ENCODE measurements at places on chromosomes 12 and 14.
A peak's percentile ranks its signal among the peaks of the same experiment; 100 is the strongest.

GRCh38 chr12:64825143-64826021 lies 935 bp downstream of the TBC1D30 start:
- DNase-seq = no peak

DNA sequence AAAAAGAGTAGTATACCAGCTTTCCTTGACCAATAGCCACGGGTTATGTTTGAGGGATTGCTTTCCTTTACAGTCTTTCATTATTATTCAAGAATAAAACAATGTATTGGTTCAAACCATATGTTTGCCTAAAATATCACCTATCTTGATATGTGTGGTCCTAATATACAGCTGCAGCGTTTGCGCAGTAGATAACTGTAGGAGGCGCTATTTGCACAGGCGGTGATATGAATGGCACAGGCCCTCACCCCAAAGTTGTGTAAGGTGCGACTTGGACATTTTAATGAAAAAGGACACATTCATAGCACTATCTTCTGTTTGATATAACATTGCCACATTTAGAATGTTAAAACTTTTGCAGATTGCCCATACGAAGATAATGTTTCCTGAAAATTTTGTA lies 298.4 kb downstream of the TRHDE start:
- no peak for DNase-seq

- no peak for DNase-seq
These were observed 40.1 kb downstream of the NGB start for GRCh38 chr14:77230914-77231313.

- DNase-seq = no peak
These were observed 500.4 kb downstream of the GALC start for GRCh38 chr14:87492561-87492960.

DNA sequence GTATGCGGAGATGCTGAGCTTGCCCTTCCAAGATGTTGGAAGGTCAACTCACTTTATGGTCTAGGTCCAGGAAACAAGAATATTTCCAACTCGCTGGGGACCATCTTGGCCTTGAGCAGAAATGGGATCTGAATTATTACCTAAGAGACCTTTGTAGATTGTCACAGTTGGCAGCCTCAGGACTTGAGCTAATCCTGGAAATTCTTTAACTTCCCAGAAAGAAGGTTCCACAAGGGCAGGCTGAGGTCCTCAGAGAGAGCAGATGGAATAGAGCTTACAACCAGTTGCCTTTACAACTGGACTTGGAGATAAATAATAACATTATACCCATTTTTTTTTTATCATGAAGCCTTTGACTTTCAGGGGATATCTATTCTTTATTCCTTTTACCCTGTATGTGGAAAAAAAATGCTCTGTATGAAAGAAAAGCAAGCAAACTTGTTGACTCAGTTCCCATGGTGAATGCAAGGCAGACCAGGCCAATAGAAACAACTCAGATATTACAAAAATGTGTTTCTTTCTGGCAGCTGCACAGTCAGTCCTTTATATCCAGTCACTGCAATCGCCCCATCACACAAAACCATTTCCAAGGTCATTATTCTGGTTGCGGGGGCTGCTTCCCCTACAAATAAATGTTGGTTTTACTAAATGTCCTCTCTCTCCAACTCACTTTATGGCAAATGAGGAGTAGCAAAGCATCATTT lies 401.4 kb downstream of the ZFP36L1 start:
- DNase-seq = no peak

GRCh38 chr12:116152268-116152667 lies 125.2 kb downstream of the MED13L start:
- no peak for DNase-seq

DNA sequence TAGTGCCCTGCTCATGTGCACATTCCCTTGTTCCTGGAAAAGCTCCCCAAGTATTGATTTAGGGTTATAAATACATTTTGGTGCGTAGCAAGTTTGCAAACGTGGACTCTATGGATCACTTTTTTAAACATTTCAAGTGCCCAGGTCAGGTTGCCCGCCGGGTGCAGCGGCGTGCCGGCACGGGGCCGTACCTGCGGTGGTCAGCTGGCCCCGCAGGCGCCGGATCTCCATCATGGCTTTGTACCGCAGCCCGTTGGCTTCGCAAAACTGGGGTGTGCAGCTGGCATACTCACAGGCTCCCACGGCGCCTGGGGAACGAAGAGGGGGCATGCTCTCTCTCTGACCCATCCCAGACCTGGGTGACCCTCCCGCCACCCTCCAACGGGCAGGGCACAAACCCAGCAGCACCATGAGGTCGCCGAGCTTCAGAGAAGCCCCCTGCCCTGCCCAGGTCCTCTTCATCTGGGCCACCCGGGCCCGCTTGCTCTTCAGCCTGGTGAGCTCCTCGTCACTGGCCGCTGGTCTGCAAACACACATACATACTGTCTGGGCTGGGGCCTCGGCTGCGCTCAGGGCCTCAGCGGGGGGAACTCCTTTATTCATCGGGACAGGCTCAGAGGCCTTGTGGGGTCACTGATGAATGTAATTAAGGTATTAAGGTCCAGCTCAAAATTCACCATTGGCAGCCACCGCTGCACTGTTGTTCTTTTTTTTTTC lies 35.1 kb downstream of the DHX37 start:
- DNase-seq = no peak

- no peak for DNase-seq
These were observed 117.1 kb downstream of the SYT10 start for GRCh38 chr12:33322519-33322918.

- DNase-seq = no peak
These were observed 100.1 kb upstream of the LRFN5 start for GRCh38 chr14:41506552-41506951.

GRCh38 chr12:50685641-50686040 lies 78.3 kb upstream of the ATF1 start:
- DNase-seq = no peak

GRCh38 chr12:49094160-49094974 lies at the start of gene DHH:
DHH (minus strand) TSS chr12:49094801; CDS start chr12:49094512, 289 bp downstream.
- DNase-seq = no peak

- DNase-seq = no peak
These were observed 35.9 kb downstream of the ALDH1L2 start for GRCh38 chr12:105048315-105048714.

GRCh38 chr14:79586989-79587598 lies 624.2 kb downstream of the DIO2 start:
- no peak for DNase-seq

- DNase-seq = no peak
These were observed 124.9 kb downstream of the ATP23 start for GRCh38 chr12:58066296-58066695.

DNA sequence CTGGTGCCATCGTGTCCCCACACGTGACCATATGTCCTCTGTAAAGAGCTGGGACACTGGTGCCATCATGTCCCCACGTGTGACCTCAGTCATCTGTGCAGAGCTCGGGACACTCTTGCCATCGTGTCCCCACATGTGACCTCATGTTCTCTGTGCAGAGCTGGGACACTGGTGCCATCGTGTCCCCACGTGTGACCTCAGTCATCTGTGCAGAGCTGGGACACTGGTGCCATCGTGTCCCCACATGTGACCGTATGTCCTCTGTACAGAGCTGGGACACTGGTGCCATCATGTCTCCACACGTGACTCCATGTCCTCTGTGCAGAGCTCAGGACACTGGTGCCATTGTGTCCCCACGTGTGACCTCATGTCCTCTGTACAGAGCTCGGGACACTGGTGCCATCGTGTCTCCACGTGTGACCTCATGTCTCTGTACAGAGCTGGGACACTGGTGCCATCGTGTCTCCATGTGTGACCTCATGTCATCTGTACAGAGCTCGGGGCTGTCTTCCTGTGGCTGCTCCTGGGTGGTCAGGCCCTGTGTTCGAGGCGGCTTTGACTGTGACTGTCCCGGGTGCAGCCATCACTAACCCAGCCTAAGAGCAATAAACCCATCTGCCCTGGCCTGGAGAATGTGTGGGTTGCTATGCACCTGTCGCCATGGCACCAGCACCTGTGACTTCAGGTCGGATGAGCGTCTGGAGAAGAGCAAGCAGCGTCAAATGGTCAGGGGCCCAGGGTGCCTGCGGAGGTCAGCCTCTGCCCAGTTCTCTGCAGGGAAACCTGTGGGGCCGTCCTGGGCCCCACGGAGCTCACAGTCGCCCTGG lies 334.4 kb downstream of the ADGRD1 start:
- DNase-seq = no peak

DNA sequence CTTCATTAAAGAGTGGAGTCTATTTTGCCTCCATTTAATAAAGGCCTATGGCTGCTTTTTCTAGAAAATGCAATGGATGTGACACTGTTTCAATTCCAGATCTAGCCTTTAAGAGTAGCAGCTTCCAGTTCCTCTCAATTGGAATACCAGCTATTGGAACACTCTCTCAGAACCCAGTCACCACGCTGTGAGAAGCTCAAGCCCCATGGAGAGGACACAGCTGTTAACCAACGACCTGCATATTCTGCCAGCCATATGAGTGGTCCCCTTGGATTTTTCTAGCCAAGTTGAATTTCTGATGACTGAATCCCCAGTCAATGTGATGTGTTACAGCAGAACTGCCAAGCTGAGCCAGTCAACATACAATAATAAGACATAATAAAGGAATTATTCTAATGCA lies 131.8 kb downstream of the TMTC3 start:
- no peak for DNase-seq

GRCh38 chr14:51093371-51094281 lies 1.3 kb downstream of the TRIM9 start:
- no peak for DNase-seq

DNA sequence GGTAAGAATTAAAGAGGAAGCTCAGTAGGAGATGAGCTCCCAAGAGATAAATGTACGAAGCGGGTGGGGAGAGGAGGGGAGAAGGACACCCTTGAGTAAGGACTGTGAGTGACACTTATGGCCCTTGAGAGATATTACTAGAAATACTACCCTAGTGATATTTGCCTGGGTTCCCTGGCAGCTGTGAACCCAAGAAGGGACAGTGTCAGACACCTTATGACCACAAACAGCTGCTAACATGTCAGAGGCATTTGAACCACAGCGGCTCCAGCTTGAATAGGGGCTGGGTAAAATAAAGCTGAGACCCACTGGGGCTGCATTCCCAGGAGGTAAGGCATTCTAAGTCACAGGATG lies 19.6 kb upstream of the SLC6A12 start:
- DNase-seq = no peak

GRCh38 chr12:4266990-4267389 lies 6.6 kb upstream of the CCND2 start:
- DNase-seq = no peak

- DNase-seq = no peak
These were observed 3.0 kb downstream of the C12orf50 start for GRCh38 chr12:88026196-88026595.

- no peak for DNase-seq
These were observed 77.7 kb downstream of the PLXNC1 start for GRCh38 chr12:94225947-94226630.

- no peak for DNase-seq
These were observed 133.8 kb upstream of the NUDT4 start for GRCh38 chr12:93243689-93244513.

GRCh38 chr14:102390064-102390855 lies 27.5 kb downstream of the TECPR2 start:
- DNase-seq = no peak

DNA sequence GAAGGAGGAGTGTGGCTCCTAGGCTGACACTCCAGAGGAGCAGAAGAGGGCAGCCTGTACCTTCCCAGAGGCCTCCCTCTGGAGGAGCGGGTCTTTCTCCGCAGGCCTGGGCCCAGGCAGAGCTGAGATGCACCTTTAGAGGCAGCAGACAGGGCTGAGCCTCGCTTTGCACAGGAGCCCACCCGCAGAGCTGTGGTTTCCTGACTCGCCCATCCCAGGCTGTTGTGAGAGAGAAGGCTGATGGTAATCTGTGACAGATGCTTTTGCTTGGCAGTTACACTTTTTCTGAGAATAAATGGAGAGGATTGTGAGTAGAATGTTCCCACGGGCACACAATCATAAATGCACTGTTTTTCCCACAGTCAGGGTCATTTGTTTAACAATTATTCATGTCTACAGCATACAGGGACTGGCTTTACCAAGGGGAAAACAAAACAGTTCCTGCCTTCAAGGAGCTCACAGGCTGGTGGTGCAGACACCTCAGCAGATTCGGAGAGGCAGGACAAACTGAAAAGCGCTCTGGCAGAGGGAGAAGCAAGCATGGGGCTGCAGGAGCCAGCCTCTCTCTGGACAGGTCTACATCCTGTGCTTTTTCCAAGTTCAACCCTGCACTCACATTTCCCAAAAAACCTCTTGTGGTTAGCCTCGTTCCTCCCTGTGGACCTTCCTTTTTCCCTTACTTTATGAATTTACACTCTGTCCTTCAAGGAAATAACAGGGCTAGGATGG lies 13.9 kb downstream of the EVL start:
- peak; percentile 71 for DNase-seq

- no peak for DNase-seq
These were observed 238.8 kb downstream of the DACT1 start for GRCh38 chr14:58876608-58877007.

- DNase-seq = no peak
These were observed 185.7 kb upstream of the NTF3 start for GRCh38 chr12:5246196-5246595.

DNA sequence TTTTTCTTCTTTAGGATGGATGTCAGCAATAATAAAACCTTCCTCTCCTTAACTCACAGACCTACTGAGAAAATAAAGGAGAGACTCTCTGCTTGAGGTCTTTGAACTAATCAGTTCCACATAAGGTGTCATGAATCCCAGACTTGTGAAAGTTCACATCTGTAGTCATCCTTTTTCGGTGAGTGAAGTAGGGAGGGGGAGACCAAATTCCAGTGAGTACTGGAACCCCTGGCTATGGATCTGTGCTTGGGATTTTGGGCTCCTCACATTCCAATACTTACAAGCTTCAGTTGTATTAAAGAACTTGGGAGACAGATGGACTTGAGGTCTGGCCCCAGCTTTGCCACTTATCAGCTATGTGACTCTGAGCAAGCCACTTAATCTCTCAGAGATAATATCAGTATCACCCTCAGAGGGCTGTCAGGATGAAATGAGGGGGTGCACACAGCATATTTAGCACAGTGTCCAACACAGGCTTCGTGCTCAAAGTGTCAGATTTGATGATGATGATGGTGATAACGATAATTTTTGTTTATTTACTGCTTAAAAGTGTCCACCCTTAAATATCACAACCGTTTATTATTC lies 34.8 kb upstream of the APPL2 start:
- DNase-seq = no peak

GRCh38 chr12:64160711-64161060 lies 61.4 kb downstream of the KICS2 start:
- no peak for DNase-seq

GRCh38 chr14:103530390-103530789 lies 1.4 kb downstream of the TRMT61A start:
- DNase-seq = no peak

DNA sequence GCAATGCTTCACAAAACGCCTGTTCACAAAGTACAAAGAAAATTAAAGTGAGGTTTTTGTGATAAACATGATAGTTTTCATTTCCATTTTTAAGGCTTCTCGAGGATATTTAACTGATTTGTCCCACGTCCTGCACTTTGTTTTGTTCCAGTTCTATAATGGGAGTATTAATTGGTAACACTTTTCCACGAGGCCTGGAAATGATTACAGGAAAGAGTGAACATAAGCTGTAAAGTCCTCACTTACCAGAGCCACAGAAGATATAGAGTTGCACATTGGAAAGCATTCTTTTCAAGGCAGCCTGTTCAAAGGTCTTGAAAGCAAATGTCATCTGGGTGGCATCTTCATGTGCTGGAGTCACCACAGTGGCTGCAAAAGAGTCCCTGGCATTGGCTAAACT lies 1236.6 kb downstream of the BCL11B start:
- DNase-seq = no peak
